ENCODE measurements at places on chromosomes 7 and 10.

GRCh38 chr7:4136036-4136435, 546.1 kb upstream of the FOXK1 start:
- no peak for DNase-seq

DNA sequence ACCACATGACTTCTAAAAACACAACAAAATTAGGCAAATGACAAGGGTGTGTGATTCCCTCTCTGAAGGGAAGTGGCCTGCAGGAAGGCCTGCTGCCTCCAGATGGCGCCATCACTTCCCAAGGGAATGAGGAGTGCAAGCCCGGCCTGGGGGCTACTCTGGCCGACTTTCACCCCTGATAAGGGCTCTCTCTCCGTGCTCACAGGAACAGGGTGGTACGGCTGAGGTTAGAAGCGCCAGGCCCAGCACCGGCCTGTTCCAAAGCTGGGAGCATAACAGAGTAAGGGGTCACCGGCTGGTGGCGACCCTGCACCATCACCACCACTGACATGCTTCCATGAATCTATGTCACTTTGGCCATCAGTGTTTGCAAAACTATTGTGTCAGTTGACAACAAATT, 13.1 kb downstream of the RBP3 start:
- DNase-seq = no peak

DNA sequence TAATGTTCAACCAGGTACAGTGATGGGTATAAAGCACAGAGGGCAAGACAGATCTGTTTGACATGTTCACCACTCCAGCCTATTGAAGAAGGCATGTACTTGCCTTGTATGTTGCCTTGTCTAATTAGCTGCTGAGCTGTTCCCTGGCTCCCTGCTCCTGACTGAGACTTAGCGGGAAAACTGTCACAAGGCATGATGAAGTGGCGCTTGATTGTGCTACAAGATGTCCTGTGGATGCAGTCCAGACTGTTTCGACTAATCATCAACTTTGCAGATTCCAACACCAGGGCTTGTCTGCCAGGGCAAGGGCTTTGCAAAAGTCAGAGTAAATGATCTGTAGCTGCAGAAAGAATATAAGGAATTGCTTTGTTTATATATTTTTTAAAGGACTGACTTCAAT, 136.2 kb upstream of the NRBF2 start:
- DNase-seq = no peak

- no peak for DNase-seq
Measured at GRCh38 chr7:157564517-157565177, 227.8 kb downstream of the DNAJB6 start.

DNA sequence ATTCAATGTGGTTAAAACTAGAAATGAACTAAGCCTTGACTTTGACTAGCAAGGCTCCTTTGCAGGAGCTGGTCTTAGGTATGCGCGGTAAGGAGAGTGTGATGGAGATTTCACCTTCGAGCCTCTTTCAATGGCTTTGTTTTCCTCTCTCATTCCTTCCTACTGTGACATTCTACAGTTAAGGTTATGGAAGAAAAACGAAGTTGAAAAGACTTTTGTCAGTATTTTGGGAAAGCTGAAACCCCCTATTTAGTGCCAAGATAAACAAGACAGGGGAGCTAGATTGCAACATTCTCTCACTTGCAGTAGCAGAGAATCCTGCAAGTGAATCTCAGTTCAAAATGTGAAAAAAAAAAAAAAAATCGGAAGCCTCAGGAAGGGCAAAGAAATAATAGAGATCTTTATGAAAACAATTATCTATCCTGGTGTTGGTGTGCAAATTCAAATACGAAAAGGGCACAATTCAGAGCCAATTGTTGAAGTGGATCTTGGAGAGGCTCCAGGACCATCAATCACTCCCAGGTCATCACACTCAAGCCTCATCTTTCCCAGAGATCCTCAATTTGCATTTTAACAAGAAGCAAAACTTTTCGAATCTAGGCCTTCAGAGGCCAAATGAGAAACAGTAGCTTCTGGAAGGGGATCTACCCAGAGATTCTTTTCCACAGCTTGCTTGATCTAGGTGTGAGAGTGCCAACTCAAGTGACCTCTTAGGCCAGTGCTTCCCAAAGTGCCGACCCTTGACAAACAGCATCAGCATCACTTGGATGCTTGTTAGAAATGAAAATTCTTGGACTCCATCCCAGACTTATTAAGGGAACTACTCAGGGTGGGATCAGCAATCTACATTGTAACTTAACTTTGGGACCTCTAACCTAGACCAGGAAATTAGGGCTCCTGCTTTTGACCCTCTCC, 163.8 kb downstream of the INHBA start:
- DNase-seq = no peak

DNA sequence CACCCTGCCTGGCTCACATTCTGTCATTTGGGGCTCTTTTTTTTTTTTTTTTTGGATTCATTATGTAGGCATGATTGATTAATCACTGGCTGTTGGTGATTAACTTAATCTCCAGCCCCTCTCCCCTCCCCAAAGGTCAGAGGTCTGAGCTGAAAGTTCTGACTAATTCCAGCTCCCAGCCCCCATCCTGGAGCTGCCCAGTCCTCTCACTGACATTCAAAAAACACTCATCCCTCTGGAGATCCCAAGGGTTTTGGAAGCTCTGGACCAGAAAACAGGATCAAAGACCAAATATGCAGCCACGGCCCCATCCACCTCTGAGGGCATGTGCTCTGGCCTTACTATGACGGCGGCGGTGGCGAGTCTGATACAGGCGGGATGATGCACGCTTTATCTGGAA, 53.8 kb downstream of the RBM17 start:
- DNase-seq = no peak

DNA sequence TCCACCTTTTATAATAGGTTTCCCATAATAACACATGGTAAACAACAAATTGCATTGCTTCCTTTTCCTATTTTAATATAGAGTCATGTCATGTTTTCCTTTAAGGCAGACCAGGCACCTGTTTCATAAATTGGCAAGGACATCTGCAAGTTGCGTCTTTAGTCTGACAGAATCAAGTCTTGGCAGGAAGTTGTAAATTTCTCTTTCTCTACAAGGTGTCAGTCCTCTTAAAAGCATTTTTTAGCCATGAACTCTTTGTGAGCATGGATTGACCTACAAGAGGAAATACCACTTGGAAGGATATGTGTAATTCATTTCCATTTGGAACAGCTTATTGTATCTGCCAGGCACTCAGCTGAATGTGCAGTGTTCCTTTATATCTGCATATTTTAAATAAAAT, 176.8 kb downstream of the PRKG1 start:
- DNase-seq = no peak

DNA sequence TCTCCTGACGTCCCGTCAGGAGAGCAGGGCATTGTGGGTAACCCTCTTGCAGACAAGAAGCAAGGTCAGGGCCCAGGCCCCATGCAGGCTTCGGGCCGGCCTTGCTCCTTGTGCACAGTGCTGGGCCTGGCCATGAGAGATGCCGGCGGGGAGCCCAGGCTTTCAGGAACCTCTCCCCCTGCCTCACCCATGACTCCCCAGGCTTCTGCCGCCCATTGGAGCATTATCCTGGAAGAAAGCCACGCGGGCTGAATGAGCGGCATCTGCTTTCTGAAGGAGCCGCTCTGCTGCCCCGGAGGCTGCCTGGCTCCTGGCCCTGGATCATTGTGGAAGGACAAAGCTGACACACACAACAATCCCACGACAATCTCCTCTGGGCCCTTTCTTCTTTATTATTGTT, 233.5 kb downstream of the TCF7L2 start:
- DNase-seq = no peak

- no peak for DNase-seq
Measured at GRCh38 chr7:3117081-3117480, 73.4 kb upstream of the CARD11 start.

DNA sequence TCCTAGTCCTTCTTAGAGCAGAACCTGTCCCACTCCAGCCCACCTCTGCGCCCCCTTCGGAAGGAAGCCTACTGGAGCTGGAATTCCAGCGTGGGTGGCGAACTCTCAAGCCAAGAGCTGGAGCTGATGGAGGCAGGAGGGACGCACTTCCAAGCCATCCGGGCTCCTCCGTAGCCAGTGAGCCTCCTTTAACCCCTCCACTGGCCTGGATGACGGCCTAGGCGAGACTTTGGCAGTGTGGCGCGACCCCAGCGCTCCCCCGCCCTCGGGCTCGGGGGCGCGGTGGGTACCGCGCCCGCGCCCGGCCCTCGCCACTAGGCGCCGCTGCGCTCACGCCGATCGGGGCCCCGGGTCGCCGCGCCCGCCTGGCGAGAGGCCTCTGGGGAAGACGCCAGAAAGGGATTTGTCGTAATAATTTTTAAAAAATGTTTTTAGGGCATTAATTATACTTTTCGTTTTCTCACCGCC, 5.1 kb upstream of the EMX2 start:
- no peak for DNase-seq

- DNase-seq = peak; percentile 9
Measured at GRCh38 chr10:68075550-68076004, 494 bp upstream of the HERC4 start.

DNA sequence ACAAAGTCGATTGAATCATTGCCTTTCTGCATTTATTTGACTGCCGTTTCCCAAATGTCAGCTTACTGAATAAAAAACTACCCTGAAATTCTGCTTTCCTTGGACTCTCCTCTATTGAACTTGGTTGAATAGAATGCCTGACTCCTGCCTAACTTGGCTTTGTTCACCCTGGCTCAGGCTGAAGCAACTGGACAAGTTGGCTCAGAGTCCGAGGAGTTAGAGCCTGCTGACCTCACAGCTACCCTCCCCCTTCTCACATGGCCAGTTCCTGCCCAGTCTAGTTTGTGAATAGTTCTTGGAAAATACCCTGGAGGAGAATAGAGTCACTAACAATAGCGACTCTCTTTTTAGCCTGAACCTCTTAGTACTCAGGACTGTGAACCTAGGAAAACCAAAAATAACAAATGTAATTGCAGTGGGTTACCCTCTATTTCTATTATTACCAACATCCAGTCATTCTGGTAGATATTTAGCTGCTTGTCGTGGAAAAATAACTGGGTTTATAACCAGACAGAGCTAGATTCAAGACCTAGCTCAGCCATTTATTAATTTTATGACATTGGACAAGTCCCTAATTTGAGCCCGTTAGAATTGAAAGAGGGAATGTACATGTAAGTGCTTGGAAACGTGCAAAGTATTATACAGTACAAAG, 17.3 kb upstream of the NRBF2 start:
- DNase-seq = no peak

DNA sequence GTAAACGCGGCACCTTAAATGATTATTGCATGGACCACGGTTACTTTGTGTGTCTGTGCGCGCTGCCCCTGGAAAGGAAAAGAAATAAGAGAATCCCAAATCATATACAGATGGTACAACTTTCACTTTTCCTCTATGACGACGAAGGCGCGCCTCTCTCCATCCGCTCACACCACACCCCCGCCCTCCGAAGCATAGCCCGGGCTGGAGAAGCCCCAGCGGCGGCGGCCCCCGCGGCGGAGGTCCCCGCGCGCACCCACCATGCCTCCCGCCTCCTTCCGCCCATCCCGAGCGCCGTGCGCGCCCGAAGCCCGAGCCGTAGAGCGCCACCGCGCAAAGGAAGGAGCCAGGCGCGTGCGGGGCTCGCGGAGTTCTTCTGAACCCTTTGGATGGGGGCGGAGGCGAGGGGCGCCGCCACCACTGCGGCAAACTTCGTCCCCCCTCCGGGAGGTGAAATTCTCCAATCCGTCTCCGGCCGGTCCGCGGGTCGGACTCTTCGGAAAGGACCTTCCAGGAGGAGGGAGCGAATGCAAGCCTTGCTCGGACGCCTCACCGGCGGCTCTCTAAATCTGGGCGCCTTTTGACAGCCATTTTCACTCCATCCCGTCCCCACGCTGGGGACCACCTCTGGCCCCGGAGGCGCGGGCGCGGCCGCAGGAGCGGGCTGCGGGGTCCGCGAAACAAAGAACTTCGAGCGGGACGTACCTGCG, 588 bp downstream of the GLI3 start:
- DNase-seq = peak; percentile 5

DNA sequence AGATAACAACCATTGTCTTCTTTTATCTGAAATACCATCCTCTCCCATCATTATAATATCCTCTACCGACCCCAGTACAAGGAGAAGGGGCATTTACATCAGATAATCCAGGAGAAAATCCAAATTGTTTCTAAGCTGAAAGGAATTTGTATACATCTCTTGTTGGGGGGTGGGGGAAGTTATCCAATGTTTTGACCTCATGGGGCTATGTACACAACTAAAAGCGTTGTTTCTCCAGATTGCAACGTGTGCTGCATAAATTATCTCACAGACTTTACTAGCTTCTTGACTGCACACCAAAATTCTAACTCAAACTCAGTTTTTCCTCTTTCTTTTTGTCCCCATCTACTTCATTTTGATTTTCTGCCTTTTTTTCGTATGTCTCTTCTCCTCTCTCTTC, 156.7 kb downstream of the TWIST1 start:
- DNase-seq = no peak

GRCh38 chr10:130869179-130869841, 442.2 kb downstream of the TCERG1L start:
- no peak for DNase-seq

Data from DMS79 treated with DMSO at 0.1 percent for 48 hours (cell line).